NCI-H1694 (cell line): ENCODE measurements at places on chromosomes 12 and 14.
A peak's percentile ranks its signal among the peaks of the same experiment; 100 is the strongest.

- no peak for DNase-seq
Observed at GRCh38 chr14:56664811-56665421, 85.3 kb downstream of the TMEM260 start.

DNA sequence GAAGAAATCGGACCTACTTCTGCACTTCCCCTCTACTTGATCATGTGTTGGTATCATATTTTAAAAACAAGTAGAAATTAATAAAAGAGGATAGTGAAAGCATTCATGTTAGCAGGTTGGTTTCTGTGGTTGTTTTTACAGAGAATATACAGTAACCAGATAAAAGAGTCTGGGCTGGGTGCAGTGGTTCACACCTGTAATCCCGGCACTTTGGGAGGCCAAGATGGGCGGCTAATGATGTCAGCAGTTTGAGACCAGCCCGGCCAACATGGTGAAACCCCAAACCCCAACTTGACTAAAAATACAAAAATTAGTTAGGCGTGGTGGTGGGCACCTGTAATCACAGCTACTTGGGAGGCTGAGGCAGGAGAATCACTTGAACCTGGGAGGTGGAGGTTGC, 55.9 kb downstream of the LRP6 start:
- no peak for DNase-seq

- peak; percentile 52 for DNase-seq
Observed at GRCh38 chr12:80188576-80188975, 89.2 kb downstream of the OTOGL start.

GRCh38 chr12:96448300-96448699, 41.1 kb upstream of the CFAP54 start:
- DNase-seq, result no peak
